ENCODE measurements at places on chromosomes 1 and 21.

DNA sequence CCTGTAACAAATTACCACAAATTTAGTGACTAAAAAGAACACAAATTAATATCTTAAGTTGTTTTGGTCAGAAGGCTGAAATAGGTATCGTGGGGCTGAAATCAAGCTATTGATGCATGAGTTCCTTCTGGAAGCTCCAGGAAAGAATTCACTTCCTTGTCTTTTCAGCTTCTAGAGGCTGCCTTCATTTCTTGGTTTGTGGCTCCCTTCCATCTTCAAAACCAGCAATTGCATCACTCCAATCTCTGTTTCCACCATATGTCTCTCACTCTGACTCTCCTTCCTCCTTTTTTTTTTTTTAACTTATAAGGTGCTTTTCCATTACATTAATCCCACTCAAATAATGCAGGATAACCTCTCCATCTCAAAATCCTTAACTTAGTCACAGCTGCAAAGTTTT is 78.4 kb downstream of the OLFM3 start:
- no peak for DNase-seq

DNA sequence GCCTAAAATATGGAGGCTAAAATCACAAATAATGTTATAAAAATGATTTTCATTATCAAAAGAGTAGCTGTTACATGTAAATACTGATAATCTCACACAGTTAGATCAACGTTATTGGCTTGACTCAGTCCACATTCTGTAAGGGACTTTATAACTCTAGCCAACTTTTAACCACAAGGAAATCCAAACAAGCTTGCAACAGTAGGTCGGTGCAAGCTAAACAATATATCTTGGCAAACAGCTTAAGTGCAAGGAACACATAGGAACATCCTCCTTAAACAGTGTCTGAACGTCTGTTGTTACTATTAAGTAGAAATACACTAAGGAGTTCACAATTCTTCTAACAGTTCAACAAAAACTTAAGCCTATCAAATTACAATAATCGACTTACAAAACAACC is 126.7 kb downstream of the EIF4G3 start:
- no peak for DNase-seq

DNA sequence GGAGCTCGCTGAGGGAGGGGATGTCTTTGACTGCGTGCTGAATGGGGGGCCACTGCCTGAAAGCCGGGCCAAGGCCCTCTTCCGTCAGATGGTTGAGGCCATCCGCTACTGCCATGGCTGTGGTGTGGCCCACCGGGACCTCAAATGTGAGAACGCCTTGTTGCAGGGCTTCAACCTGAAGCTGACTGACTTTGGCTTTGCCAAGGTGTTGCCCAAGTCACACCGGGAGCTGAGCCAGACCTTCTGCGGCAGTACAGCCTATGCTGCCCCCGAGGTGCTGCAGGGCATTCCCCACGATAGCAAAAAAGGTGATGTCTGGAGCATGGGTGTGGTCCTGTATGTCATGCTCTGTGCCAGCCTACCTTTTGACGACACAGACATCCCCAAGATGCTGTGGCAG is 1.4 kb downstream of the TSSK3 start:
- no peak for DNase-seq

GRCh38 chr21:28561772-28562171 is 430.9 kb downstream of the LTN1 start:
- no peak for DNase-seq

DNA sequence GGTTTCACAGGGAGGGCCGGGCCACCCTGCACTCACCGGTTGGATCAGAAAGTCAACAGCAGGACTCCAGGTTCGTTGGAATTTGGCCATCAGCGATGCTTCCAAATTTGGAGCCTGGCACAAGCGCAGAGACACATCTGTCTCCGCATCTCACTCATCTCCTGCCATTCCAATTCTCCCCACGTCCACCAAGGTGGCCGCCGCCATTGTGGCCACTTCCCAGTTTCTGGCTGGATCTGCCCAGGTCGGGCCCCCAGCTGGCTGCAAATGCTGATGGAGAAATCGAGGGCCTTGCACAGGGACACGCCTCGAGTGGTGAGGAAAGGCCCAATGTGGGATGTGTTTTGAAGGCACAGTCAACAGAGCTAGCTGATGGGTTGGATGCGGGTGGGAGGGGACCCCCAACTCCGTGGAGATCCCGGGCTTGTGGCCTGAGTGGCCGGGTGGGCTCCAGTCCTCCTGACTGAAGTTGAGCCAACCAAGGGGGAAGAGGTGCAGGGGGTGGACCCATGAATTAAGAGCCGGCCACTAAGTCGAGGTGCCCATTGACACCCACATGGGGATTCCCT is 102.7 kb downstream of the CRYAA start:
- no peak for DNase-seq

GRCh38 chr1:85580872-85581801 is 576 bp downstream of the CCN1 start:
- DNase-seq = peak; percentile 82

GRCh38 chr1:182348961-182349747 is 42.4 kb downstream of the GLUL start:
- DNase-seq = no peak

DNA sequence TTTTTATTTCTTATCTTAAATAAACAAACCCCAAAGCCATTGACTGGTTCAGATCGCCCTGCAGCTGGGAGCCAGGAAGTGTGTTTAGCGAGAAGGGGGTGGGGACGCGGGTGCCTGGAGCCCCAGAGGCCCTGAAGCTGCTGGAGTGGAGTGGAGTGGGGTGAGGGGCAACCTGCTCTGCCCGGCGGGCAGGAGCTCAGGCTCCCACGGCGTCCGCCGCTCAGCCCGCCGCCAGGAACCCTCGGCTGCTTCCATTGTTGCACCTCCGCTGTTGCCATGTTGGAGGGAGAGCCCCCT is 673 bp downstream of the PIK3C2B start:
- DNase-seq = no peak

- DNase-seq = peak; percentile 30
Measured at GRCh38 chr1:200979574-200980451, 43.7 kb downstream of the KIF21B start.

- no peak for DNase-seq
Measured at GRCh38 chr1:38396606-38397005, 350.0 kb upstream of the POU3F1 start.

GRCh38 chr1:92291372-92291999 is 7.3 kb downstream of the GLMN start:
- DNase-seq = peak; percentile 73

GRCh38 chr1:106773206-106773605 is 283.3 kb upstream of the PRMT6 start:
- DNase-seq = no peak

GRCh38 chr1:246479061-246479460 is 28.0 kb downstream of the SMYD3 start:
- DNase-seq = no peak

DNA sequence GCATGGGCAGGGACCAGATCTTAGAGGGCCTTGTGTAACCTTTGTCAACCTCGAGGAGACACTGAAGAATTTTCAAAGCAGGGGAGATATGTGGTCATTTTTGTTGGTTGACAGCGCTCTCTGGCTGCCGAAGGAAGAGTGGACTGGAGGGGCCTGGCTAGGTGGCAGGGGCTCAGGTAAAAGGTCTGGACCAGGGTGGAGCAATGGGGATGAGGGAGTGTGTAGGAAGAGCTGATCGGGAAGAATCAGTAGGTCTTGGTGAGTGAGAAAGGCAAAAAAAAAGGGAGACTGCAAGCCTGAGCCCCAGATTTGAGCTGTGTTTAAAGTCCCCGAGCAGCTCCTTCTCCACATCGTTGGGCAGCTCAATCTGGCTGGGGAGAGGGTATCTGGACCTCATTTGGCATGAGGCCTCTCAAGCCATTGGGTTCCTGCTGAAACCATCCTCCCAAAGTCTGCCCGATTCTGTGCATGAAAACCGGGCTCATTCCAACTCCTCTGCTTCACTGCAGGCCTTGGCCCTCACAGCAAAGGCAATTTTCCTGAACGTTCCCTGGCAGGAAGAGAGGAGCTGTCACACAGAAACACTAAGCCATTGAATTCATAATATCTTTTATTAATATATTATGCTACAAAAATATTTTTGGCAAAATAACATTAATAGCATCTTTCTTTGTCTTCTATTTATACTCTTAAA is 237.1 kb downstream of the TRABD2B start:
- no peak for DNase-seq

DNA sequence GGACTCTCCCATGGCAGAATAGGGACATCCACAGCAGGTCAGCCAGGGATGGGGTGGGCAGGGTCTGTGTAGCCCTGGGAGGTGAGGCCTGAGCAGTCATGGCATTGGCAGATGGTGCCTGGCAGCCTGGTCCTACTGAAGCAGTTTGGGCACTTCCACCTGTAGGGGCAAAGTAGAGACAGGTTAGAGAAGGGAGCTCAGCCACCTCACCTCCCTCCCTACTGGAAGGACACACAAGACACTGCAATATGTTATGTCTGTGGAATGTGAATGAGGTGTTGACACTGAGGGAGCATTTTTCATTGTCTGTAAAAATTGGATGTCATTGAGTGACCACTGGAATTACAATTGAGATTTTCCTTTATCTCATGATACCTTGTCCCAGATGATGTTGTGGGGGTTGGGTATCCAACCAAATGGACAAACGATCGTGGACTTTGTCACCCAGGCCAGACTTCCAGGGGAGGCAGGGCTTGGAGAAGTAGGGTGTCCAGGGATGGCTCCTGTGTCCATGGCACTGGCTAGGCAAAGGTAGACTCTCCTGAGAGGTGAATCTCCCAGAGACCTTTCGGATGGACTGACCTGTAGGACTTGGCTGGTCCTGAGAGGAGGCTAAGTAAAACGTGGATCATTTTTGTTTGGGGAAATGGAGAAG is 9.7 kb downstream of the SHISA4 start:
- DNase-seq = no peak

DNA sequence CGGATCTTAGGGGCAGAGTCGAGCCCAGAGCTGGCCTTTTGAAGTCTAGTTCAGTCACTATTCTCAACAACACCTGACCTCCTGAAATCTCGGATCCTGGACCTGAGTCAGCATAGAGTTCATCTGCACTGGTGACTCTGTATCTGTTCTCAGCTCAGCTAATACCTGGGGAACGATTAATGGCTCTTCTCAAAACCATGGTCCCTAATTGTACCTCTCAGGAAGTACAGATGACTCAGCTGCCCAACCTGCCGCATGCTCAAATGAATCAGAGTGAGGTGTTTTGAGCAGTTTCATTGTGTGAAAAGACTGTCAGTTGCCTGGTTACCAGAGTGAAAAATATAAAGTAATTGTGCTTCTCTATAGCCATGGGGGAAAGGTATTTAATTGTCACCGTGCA is 89.2 kb downstream of the SLC35F3 start:
- peak; percentile 94 for DNase-seq

- DNase-seq = no peak
Measured at GRCh38 chr1:197859024-197859423, 43.4 kb upstream of the C1orf53 start.

DNA sequence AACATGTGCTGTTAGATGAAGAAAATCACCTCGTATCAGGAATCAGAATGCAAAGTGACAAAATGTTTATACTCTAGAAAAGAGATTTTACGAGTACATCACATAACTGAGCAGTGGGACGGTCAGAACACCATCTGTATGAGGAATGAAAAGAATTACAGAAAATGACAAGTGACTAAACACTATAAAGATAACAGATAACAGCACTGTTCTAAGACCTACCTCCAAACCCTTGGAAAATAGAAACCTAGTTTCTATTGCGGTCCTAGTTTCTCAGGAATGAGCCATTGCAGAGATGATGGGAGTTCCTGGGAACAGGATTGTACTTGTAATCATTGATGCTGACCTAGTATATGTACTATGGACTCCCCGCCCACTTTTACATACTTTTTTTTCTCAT is 839.4 kb upstream of the ADAMTS5 start:
- peak; percentile 14 for DNase-seq

DNA sequence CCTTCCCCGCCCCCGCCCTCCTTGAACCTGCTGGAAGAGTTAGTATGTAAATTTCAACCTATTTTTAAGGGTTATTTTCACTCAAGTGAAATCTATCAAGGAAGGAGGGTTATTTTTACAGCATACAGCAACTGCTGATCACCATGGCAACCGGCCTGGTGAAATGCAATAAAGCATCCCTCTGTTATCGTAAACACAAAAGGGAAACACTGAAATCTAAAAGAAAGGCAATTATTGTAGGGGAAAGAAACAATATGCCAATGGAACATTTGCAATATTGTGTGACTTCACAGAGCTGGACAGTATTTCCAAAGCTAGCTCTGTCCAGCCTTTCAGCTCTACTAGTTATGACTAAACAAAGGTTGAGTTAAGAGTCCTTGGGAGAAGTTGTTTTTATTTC is 588.3 kb upstream of the PBX1 start:
- no peak for DNase-seq

DNA sequence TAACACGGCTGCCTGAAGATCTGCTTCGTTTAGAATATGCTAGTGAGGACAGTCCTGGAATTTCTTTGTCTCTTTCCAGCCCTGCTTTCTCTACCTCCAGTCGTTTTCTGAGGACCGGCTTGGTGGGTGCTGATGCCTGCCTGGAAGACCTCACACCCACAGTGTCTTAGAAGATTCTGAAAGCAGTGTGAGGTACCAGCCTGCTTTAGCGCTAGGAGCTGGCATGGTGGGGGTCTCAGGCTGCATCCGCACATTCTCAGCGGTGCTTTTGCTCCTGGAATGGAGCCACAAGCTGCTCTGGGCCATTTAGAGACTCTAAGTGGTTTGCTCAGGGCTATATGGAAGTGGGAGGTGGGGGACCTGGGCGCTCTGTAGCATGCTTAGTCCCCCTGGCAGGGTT is 61.4 kb downstream of the CD247 start:
- DNase-seq = no peak

DNA sequence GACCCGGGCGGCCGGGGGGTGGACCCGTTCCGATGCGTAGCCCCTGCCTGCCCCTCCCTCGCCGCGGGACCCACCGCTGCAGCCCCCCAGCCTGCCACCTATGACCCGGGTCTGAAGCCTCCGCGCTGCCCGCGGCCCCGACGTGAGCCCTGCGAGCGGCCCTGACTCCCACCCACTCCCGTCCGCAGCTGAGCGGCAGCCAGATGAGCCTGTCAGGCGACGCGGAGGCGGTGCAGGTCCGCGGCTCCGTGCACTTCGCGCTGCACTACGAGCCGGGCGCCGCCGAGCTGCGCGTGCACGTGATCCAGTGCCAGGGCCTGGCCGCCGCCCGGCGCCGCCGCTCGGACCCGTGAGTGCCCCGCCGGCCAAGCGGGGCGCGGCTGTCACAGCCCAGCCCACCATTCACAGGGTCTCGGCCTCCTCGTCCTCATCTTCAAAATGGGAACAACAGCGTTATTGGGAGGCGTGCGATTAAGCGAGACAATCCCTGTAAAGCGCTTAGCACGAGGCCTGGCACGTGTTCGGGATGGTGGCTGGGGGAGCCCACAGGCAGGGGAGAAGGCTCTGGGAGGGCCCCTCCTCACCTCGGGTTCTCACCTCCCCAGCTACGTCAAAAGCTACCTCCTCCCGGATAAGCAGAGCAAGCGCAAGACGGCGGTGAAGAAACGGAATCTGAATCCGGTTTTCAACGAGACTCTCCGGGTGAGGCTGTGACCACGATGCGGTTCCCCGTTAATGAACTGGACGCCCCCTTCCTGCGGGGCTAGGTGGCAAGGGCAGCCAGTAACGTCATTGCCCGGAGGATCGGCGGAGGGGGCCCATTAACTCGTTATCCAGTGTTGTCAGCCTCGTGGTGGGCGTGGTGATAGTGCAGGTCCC is 8.2 kb downstream of the SYTL1 start:
- DNase-seq = peak; percentile 54

- DNase-seq = no peak
Measured at GRCh38 chr1:64147045-64147724, 56.2 kb upstream of the UBE2U start.

GRCh38 chr1:212037900-212038299 is 2.4 kb downstream of the DTL start:
- DNase-seq = peak; percentile 62

Data from epithelial cell of esophagus (primary cell).